ENCODE measurements at places on chromosomes 16 and 17.

- DNase-seq = no peak
These were observed 13.5 kb upstream of the ERCC4 start for GRCh38 chr16:13906168-13907089.

GRCh38 chr16:52470585-52470984 is 76.4 kb downstream of the TOX3 start:
- no peak for DNase-seq

DNA sequence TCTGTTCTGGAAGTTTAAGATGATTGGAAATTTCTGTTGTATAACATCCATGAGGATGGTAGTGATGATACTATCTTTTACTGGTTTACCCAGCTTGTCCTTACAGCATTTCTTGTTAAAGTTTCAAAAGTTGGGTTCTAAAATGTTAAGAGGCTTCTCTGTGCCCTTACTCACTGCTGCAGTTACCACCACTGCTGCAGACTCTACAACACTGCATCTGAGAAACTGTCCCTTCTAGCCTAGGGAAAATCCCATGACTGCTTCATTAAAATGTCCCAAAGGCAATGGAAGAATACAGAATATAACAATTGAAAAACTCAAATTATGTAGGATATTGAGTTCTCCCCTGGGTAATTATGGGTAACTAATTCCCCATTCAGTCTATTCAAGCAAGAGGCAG is 3.8 kb upstream of the NSRP1 start:
- DNase-seq = no peak

- DNase-seq = no peak
These were observed 181.7 kb upstream of the TBX2 start for GRCh38 chr17:61217878-61218437.

DNA sequence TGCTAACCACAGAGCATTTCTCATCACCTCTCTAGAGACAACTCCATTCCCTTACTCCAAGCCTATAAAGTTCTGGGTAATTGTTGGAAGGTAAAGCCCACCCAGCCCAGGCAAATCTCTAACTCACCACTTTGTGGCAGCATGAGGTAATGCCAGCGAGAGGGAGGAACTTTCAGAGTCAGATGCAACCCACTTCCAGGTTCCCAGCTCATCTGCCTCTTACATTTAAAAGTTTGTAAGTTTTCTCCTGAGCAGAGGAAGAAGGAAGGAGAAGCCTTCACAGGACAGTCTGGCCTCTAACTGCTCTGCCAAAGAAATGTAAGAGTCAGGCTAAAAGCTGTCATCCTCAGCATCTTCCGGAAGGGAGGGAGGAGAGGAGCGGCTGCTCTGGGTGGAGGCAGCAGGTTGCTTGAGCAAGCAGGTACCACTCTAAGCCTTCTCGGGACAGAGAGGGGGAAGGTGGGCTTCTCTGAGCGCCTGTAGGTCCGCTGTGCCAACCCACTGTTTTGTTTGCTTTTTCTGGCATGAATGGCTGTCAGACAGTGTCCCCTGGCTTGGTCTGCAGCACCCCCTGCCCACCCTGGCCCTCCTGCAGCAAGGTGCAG is 1.0 kb downstream of the ZNF319 start:
- no peak for DNase-seq

GRCh38 chr17:67557052-67557845 is 160.5 kb upstream of the NOL11 start:
- peak; percentile 14 for DNase-seq

DNA sequence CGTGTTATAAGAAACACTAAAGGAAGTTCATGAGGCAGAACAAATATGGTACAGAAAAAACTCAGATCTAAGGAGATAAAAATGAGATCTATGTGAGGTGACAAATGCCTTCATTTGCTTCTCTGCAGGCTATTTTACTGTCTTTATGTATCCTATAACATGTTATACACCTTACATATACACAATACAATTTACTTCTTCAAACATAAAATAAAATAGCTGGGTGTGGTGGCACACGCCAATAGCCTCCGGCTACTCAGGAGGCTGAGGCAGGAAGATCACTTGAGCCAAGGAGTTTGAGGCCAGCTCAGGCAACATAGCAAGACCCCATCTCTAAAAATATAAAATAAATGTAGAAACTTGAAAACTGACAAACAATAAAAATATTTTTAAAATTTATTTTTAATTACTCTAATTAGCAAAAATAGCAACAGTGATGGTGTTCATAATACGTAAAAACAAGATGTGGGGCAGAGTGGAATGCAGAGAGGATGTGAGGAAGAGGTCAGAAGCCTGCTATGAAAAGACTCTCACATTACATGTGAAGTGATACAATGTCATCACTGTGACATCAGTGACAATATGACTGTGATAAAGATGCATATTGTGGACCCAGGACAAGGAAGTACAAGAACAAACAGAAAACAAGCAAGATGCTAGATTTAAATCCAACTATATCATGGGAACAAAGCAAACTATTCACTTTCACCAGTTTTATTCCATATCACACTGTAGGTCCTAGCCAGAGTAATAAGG is 31.0 kb downstream of the VPS53 start:
- no peak for DNase-seq

DNA sequence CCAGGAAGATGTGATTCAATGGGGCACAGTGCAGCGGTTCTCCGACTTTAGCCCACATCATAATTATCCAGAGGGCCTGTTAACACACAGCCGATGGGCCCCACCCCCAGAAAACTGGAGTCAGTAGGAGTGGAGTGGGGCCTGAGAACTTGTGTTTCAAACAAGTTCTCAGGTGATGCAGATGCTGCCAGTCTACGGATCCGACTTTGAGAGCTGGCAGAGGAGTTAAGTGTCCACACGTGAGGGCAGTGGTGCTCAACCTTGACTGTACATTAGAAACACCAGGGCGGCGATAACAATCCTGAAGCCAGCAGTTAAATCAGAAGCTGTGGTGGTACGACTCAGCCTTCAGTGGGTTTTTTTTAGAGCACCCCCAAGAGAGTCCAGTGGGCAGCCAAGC is 75.0 kb downstream of the GPRC5B start:
- no peak for DNase-seq

DNA sequence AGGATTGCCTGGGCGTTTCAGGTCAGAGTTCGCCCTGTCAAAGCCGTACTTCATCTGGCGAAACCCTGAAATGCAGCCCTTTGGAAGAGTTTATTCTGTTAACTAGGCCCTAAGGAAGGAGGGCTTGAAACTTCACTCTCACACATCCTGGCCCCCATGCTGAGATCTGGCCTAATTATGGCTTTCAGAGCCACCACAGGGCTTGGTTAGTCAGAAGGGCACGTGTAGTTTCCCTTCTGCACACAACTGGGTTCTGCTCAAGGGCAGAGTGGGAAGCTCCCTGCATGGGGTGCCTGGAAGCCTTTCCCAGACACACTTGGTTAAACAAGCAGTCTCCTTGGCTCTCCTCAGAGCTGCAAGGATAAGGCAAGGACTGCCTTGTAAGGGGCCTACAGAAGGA is 397.3 kb downstream of the SHISA9 start:
- no peak for DNase-seq

DNA sequence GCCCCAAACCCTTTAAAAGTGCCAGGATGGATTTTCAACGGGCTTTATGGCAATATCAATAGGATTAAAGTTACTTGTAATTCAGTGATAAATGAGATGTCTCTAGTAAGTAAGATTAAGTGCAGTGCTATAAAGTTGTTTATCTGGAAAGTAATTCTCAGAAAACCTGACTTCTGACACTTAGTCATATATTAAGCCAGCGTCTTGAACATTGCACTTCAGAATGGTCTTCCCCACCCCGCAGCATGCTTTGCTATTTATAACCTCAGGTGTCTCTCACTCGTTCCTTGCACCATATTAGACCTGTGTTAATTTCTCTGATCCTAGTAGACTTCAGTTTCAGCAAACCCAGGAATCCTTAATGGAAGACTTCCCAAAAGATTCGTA is 2.1 kb upstream of the MAF start:
- DNase-seq = no peak

GRCh38 chr17:76345377-76345974 is 8.2 kb downstream of the PRPSAP1 start:
- no peak for DNase-seq

DNA sequence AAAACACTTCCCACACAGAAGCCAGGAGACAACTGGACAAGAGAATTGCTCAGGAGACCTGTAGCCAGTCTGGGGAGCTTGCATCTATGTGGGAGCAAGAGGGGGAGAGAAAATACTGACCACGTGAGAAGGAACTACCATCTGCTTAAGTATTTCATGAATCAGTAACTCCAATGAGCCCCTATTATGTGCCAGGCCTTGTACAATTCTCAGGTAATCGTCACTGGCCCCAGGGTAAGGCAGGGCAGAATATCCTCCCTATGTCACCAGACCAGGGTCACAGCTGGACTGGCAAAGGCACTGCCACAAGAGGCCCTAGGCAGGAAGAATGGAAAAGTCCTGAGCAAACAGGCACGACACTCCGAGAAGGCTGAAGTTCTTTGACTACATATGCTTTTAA is 25.9 kb downstream of the USP7 start:
- no peak for DNase-seq

GRCh38 chr16:49670627-49671026 is 185.3 kb downstream of the ZNF423 start:
- DNase-seq = no peak

DNA sequence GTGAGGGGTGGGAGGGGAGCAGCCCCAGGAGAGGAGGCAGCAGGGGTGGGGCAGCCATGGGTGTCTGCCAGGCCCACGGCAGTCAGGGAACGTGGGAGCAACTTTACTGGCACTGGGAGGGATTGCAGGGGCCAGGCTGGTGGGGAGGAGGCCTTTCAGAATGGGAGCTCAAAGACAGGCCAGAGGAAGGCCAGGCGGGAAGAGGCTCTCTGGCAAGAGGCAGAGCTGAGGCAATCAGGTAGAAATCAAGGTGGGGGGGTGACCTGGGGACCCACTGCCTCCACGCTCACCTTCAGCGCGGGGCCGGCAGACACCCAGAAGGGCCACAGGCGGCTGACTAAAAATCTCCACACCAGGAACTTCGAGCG is 11.9 kb upstream of the GSE1 start:
- no peak for DNase-seq

DNA sequence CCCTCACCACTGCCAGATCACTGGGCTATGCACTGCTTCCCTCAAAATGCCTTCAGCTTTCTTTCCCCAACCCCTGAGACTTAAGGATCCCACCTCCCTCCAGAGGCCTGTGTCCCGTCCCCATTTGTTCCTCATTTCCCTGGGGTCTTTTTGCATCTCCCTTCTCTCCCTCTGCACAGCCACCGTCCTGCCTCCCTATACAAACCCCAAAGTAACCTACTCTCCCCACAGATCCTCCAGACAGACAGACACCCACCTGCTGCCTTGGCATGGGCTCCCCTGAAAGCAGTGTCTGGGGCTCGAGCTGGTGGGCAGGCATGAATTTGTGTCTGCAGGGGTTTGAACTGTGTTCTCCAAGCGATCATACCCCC is 69.4 kb upstream of the TNRC6C start:
- no peak for DNase-seq

DNA sequence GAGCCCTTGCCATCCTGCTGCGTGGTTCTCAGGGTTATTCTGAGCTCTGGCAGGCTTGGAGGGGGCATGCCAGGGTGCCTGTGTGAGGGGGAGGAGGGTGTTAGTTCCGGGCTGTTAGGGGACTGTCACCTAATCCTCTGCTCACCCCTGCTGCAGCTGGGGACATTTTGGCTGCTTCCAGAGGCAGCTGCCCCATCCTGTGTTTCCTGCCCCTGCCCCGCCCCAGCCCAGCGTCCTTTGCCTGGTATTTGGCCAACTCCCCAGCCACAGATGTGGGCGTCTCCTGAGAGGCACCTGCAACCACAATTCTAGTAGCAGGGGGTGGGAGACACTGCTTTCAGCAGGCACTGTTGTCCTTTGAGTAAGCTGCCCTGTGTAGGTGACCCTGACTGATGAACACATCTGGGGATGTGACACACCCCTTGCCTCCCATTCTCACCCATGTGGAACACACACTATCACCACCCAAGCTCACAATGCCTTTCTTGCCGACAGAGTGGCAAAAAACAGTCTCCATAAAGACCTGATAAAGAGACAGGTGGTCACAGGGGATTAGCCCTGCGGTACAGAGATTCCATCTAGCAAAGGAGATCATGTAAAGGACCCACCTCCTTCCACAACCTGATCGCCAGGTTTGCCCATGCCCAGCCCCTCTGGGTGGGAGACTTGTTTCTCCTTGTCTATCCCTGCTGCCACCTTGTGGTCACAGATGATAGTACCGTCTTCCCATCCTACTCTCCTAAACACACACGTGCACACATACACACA is at the start of gene CHRNE:
Gene CHRNE (minus strand): TSS at position 48 of the 768 bp plus-strand sequence. CDS start 35 bp downstream, at position 13.
- no peak for DNase-seq

DNA sequence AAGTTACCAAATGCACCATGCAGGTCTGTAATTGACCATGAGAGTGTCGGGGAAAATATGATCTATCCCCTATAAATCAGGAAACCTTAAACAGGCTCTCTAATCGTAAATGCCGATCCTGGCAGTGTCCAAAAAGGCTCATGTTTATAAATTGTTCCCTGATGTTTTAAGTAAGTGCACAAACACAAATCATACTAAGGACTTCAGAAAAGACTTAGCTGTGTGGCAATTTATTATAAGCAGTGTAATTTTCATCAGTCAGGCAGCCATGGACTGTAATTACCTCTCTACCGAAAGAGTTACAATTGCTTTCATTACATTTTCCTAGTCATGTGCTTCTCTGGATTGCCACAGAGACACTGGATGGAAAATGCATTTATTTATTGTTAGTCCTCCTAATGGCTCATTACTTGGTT is 73.4 kb upstream of the COX10 start:
- no peak for DNase-seq

GRCh38 chr16:9801651-9802050 is 380.6 kb downstream of the GRIN2A start:
- DNase-seq = no peak

- DNase-seq = no peak
These were observed 9.4 kb downstream of the LPO start for GRCh38 chr17:58247511-58248363.

DNA sequence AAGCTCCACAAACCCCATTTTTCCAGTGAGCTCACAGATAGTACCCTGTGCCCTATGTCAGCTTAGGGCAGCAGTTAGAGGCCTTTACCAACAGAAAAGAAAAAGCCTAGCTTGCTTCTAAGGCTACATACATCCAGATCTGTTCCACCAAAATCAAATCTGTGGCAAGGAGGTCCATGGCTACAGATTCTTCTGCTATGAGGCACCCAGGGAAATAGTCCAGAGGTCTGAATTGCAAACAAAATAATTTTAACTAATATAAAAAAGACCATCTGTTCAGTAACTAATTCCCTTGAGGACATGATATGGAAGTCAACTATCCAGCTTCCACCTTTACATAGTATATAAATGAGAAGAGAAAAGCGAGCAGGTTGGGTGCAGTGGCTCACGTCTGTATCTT is 129.3 kb downstream of the PARN start:
- no peak for DNase-seq

Data from coronary artery (tissue), 2 donors.